NCI-H1105 (cell line): ENCODE measurements at places on chromosomes 1 and 21.

DNA sequence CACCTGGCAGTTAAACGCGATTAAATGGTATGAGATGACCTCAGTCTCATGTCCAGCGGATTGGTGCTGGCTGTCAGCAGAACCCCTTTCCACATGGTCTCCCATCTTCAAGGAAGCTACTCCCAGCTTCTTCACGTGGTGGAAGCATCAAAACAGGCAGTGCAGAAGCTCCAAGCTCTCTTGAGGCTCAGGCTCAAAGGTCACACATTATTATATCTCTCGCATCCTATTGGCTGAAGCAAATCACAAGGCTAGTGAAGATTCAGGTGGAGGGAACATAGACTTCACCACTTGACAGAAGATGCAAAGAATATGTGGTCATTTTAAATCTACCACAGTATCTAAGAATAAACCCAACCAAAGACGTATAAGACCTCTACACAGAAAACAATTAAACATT is 181.9 kb downstream of the VPS13D start:
- no peak for DNase-seq

- DNase-seq, result no peak
Measured at GRCh38 chr1:238951809-238952208, 434.6 kb upstream of the CHRM3 start.

DNA sequence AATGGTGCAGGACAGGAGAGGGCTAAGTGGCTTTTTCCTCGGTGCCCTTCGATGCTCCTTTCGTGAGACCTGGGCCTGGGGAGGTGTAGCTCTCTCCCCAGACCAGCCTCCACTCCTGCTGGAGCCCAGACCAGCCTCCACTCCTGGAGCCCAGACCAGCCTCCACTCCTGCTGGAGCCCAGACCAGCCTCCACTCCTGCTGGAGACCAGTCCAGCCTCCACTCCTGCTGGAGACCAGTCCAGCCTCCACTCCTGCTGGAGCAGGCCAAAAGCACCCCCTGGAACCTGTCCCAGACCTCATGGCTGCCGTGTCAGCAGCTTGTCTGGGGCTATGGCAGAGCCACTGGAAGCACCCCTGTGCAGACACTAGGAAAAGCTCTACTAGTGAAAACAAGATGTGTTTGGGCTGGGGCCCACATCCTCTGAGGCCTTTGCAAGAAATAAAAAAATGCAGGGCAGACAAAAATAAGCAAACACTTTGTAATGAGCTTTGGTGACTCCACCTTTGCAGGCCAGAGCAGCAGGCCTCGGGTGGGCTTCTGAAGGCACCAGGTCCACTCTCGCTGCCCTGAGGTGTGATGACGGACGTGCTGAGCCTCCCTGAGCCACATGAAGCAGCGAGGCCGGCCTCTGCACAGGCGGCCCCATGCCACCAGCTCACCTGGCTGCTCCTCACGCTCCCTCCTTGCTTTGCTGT is 116.0 kb upstream of the IFFO2 start:
- no peak for DNase-seq

DNA sequence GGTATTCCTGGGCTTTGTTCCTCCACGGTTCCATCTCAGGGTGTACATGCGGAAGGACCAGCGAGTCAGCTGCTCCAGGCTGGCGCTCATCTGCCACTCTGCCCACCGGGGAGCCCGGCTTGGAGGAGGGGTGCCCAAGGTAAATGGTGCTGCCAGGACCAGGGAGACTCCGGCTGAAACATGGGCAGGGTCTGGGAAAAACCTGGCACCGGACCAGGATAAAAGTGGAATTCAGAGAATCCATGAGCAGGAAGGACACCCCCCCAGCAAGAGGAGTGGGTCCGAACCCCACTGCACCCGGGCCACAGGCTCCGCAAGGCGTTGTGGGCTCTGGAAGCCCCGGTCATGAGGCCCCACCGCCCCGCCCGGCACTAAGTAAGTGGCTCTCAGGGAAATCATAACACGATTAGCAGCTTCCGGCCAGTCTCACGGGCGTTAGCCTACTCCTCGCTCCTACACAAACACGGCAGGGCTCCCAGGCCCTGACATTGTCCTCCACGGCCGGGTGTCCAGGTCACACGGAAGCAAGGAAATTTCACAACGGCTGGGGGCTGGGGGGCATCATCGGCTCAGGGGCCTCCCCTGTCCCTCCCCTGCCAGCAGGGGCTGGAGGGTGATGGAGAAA is 21.1 kb downstream of the MEGF6 start:
- DNase-seq, result no peak

DNA sequence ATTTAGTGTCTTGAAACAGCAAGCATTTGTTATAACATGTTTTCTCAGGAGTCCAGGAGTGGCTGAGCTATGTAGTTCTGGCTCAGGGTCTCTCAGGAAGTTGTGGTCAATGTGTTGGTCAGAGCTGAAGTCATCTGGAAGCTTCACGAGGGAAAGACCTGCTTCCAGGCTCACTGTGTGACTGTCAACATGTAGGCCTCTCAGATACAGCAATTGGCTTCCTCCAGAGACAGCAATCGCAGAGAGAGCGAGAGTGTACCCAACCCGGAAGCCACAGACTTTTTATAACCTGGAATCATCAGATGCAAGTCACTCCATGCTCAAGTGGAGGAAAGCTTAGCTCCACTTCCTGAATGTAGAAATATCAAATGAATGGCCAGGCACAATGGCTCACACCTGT is 40.9 kb downstream of the TNFRSF9 start:
- DNase-seq, result no peak

DNA sequence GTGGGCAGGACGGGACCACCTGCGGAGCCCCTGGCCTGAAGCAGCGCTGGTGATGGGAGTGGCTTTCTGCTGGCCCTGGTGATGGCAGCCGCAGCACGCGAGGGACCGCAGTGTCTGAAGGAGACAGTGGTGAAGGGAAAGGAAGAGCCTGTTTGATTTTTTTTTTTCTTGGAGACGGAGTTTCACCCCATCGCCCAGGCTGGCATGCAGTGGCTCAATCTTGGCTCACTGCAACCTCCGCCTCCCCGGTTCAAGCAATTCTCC is 40.2 kb upstream of the TRAPPC10 start:
- DNase-seq, result no peak

GRCh38 chr1:175714350-175714749 is 29.0 kb downstream of the TNR start:
- DNase-seq, result no peak

DNA sequence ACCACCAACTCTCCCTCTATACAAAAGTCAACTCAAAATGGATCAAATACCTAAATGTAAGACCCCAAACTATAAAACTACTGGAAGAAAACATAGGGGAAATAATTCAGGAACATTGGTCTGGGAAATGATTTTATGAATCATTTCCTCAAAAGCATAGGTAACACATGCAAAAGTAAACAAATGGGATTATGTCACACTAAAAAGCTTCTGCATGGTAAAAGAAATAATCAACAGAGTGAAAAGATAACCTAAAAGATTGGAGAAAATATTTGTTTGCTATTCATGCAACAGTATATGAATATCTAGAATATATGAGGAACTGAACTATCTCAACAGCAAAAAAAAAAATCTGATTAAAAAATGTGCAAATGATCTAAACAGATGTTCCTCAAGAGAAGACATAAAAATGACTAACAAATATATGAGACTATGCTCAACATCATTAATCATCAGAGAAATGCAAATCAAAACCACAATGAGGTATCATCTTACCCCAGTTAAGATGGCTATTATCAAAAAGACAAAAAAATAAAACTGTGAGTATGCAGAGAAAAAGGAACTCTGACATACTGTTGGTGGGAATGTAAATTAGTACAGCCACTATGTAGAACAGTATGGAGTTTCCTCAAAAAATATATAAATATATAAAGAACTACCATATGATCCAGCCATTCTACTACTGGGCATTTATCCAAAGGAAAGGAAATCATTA is 47.8 kb downstream of the VCAM1 start:
- DNase-seq, result no peak

GRCh38 chr1:174766727-174767126 is 233.0 kb upstream of the CACYBP start:
- no peak for DNase-seq

DNA sequence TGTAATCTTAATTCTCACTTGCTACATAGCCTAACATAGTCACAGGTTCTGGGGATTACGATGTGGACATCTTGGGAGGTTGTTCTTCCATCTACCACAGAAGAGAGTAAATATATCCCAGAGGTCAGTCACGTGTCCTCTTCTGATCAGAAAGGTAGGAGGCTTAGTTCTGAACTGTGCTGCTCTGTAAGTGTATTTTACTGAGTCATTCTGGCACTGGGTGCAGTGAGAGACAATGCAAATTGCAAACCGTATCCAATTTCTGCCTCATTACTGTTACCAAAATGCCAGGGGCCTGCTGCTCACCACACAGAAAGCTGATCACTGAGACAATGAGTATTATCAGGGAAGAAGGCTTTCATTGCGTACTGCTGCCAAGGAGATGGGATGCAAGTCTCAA is 104.0 kb downstream of the GABPA start:
- DNase-seq, result no peak

GRCh38 chr1:198082576-198082975 is 74.2 kb upstream of the NEK7 start:
- no peak for DNase-seq

DNA sequence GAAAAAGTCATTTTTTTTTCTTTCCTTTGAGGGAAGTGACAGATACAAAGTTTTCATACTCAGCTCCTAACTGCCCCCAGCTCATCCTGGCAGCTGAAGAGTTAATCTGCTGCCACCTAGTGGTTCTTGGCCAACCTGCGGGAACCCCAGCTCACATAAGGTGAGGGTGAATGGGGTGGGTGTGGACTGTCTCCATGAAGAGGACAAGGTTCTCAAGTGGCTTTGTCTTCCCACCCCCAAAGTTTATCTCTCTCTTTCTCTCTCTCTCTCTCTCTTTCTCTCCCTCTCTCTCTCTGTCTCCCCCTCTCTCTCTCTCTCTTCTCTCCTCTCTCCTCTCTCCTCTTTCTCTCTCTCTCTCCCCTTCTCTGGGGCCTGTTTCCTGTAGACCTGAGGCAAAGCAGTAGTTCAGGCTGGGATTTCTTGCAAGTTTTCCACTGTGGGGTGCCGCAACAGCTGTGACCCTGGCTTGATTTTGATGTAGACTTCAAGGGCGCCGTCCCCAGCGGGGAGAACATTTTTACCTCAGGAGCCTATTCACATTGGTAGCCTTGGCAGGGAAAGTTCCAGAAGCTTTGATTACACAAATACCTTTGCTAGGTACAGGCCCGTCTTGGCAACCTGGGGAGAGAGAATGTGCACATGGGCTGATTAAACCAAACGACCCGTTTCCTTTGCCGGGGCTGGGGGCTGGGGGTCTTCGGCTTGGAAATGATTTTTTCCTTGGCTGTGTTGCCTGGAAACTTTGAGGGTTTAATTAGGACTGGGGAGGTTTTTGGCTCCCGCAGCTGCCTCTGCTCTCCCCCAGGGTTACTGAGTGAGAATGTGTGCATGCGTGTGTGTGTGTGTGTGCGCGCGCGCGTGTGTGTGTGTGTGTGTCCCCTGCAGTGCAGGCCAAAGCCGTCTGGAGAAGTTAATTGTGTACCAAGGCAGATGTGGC is 135.9 kb downstream of the TM2D1 start:
- peak; percentile 71 for DNase-seq

DNA sequence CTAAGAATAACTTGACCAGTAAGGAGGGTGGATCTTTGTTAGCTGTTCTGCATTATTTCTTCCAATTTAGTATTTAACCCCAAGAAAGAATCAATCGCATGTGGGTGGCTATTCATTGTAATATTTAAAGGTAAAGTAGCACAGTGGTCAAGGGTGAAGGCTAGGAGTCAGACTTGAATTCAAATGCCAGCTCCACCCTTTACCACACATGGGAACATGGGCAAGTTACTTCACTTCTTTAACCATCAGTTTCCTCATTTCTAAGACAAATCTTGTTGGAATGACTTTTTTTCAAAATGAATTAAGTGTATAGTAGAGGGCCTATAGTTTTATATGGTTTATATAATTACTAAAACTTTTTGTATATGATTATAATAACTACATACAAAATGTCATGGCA is 71.3 kb upstream of the S1PR1 start:
- DNase-seq, result no peak

DNA sequence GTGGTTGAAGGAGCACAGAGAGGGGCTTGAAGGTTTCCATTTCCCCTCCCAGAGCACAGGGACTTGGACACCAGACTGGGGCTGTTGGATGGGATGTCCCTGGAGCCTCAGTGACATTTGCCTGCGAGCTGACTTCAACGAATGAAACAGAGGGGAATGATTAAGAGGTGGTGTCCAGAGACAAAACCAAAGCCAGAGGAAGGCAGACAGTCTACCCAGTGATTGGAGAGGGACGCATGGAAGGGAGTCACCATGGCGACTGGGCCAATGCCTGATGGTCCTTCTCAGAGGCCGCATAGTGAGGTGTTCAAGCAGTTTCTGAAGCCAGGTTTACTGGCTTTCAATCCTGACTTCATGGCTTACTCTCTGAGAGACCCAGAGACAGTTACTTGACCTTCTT is 77.2 kb downstream of the NUF2 start:
- DNase-seq, result no peak

DNA sequence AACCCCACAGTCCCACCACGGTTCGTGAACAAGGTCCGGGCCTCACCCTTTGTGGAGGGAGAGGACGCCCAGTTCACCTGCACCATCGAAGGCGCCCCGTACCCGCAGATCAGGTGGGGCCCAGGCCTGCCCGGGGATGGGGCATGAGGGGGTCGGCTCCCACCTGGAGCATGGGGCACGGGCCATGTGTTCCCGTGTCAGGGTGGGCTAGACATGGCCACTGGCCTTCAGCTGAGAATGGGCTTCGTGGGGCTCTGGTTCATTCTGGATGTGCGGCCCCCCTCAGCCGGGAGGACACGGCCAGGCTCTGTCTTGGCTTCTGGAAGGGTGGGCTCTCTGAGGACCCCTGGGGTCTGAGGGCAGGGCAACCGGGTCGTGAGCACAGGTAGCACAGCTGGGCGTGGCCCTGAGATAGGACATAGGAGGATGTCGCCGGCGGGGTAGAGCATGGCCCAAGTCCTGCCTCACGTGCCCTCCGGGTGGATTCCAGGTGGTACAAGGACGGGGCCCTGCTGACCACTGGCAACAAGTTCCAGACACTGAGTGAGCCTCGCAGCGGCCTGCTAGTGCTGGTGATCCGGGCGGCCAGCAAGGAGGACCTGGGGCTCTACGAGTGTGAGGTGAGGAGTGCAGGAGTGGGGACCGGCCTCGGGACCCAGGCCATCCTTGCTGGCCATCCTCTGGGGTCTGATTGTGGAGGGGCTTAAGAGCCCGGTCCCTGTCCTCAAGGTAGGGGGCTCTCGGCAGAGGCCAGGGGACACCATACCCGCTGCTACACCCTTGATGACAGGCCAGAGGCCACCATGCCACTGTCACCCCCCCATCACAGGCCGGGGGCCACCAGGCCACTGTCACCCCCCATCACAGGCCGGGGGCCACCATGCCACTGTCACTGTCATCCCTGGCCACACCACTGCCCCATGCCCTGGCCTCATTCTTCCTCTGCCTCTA is 55.5 kb downstream of the TRIM11 start:
- no peak for DNase-seq

GRCh38 chr1:35030756-35031446 is 844 bp downstream of the ZMYM6 start:
- no peak for DNase-seq
